Activated CD4-positive, alpha-beta T cell treated with anti-CD3 and anti-CD28 coated beads, Interleukin-2, amount 50 U/mL, for 16 hours (primary cell): ENCODE measurements at places on chromosomes 16 and 17.

DNA sequence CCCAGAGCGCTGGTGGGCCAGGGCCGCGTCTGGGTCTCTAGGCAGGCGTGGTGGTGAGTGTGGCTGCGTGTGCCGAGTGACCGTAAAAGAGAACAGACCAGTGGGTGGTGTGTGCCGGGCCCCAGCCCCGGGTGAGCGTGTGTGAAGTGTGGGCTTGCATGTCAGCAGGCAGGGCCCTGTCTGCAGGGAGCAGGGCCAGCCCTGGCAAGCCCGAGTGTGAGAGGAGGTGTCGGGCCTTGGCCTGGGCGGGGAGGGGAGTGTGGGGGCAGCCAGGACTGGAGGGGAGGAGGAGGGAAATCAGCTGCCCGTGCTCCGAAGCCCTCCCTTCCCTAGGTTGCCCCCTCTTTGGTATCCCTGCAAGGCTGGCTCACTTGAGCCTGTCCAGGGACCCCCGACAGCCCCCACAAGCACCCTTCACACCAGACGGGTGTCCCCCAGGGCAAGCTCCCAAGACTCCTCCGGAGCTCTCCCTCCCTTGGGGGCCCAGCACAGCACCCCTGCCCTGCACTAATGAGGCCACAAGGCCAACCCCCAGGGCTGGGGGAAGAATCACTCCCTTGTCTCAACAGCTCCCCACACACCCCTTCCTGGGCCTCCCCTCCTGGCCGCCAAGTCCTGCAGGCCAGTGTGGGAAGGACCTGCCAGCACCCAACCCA lies 1.9 kb downstream of the USH1G start:
- DNase-seq: no peak

GRCh38 chr17:48051283-48051682 lies 3.1 kb downstream of the NFE2L1 start:
- no peak for DNase-seq

- DNase-seq: no peak
Measured at GRCh38 chr17:40486522-40487370, 14.7 kb downstream of the TNS4 start.

DNA sequence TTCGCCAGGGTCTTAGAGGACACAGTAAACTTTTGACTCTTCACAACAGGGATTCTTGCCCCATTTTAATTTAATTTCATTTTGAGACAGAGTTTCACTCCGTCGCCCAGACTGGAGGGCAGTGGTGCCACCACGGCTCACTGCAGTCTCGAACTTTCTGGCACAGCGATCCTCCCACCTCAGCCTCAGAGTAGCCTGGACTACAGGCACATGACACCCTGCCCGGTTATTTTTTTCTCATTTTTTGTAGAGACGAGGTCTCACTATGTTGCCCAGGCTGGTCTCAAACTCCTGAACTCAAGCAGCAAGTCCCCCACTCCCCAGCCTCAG lies 329 bp upstream of the NLE1 start:
- DNase-seq: no peak

- no peak for DNase-seq
Measured at GRCh38 chr17:80198144-80198661, 21.9 kb downstream of the SGSH start.

GRCh38 chr17:13996748-13997147 lies 72.6 kb upstream of the COX10 start:
- DNase-seq: no peak

DNA sequence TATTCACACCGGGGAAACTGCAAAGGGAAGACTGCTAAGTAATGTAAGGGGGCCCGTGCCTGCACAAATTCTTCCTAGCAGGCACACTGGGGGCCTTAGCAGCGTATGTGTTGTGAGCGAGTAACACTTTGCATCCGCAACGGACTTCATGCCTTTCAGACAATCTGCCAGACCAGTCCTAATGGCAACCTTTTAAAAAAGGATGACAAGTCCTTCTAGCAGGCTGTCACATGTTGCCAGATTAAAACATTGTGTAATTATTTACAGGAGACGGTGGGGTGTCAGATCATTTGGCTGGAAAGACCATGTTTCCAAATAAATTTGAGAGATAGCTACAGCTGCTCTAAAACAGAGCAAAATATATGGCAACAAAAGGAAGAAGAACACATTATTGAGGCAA lies 46.1 kb downstream of the CPPED1 start:
- DNase-seq: no peak

DNA sequence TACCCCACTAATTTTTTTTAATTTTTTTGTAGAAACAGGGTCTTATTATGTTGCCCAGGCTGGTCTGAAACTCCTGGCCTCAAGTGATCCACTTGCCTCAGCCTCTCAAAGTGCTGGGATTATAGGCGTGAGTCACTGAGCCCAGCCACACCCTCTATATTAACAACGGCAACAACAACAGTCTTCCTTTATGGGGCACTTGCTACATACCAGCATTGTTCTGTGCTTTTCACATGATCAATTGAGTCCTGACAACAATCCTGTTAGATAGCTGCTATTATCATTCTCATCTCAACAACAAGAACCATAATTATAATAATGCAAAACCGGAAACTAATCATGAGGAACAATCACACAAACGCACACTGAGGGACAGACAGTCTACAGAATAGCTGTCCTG lies 12.6 kb upstream of the ARL5C start:
- no peak for DNase-seq
